ENCODE measurements at places on chromosomes 13 and 19.
A peak's percentile ranks its signal among the peaks of the same experiment; 100 is the strongest.

DNA sequence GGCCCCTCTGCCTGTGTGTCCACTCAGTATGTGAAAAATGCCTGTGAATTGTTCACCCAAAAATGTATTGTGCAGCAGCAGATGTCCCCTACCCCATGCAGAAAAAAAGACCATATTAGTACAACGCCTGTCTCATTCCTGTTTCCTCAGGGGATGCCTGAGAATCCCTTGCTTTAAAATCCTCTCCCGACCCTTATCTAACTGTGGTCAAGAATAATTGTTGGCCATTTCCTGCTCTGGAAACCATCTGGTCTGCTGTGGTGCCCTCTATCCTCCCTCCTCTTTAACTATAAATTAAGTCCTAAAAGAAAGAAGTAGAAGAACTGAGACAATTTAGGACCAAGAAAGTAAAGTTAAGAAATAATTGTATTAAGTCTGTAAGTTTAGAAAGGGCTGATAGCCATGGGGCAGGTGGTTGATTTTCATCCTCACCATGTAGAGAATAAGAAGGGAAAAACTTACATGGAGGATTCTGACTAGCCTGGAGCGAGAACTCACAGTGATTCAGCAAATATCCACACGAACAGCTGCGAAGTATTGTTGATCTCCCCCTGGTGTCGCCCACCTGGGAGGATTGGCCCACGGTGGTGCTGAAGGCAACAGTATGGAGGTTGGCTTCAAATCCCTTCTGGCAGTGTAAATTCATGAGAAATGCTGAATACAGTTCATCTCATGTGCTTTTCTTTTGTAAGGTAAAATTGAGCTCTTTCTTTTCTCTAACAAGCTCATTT lies 85.6 kb downstream of the COL4A2 start:
- DNase-seq = no peak

- no peak for DNase-seq
Observed at GRCh38 chr19:6712692-6713670, 7.5 kb downstream of the C3 start.

- no peak for DNase-seq
Observed at GRCh38 chr19:7101498-7102253, 32.2 kb downstream of the ZNF557 start.

- DNase-seq = no peak
Observed at GRCh38 chr19:45156011-45156630, 4.7 kb downstream of the NKPD1 start.

DNA sequence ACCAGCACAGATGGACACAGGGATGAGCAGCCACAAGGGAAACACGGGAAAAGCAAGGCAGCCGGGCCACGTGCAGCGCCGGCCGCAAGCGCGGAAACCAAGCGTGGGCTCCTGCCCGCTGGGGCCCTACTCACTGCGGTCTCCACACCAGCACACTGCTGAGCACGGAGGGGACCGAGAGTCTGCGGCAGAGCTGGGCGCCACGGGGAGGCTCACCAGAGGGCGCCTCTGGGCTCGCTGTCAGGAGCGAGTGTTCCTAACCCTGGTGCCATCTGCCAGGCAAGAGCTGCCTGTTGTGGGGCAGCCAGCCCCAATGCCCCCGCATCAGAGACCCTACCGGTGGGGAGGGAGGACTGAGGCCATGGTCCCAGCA lies 26.5 kb downstream of the MPND start:
- DNase-seq = peak; percentile 51

DNA sequence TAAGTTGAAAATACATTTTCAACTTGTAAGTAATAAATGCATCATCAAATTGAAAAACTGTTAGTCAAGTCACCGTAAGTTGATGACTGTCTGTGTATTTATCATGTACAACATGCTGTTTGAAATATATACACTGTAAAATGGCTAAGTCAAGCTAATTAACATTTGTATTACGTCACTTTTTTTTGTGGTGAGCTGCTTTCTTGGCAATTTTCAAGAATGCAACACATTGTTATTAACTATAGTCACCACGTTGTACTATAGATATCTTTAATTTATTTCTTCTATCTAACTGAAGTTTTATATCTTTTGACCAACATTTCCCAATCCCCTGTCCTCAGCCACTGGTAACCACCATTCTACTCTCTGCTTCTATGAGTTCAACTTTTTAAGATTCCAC lies 57.0 kb downstream of the RBM26 start:
- no peak for DNase-seq

DNA sequence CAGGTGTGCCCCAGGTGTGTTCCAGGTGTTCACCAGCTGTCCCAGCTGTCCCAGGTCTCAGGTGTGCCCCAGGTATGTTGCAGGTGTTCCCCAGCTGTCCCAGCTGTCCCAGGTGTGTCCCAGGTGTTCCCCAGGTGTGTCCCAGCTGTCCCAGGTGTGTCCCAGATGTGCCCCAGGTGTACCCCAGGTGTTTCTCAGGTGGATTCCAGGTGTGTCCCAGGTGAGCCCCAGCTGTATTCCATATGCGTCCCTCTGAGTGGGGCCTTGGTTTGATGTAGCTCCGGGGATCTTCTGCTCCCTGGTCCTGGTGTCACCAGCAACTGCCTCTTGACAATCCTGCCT lies 719 bp upstream of the GRK1 start:
- no peak for DNase-seq

DNA sequence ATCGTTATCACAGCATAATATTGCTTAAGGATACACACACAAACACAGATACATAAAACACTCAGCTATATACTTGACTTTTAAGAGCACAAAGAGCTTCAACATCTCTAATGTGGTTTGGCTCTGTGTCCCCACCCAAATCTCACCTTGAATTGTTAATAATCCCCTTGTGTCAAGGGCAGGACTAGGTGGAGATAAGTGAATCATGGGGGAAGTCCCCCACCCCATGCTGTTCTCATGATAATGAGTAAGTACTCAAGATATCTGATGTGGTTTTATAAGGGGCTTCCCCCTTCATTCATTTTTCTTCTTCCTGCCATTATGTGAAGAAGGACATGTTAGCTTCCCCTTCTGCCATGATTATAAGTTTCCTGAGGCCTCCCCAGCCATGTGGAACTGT lies 481.4 kb downstream of the PCDH9 start:
- no peak for DNase-seq

GRCh38 chr13:105074755-105075154 lies 1460.7 kb downstream of the EFNB2 start:
- no peak for DNase-seq

GRCh38 chr13:101751488-101751887 lies 299.0 kb downstream of the ITGBL1 start:
- no peak for DNase-seq

DNA sequence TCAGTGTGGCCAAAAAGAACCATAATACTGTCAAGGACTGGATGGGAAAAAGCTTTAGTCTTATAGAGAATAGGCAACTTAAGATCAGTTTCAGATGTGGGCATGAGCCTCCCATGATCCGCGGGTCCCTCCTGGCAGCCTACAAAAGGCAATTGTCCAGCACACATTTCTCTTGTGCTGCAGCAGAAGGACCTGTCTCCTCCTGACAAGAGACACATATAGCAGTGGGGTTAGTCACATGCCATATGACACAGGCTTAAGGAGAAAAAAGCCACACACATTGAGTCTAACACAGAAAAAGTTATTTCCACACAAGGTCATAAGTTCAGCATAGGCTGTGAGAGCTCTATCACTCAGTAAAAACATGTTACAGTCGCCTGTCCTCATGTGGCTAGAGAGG lies 1378.7 kb upstream of the PRR20A start:
- no peak for DNase-seq

DNA sequence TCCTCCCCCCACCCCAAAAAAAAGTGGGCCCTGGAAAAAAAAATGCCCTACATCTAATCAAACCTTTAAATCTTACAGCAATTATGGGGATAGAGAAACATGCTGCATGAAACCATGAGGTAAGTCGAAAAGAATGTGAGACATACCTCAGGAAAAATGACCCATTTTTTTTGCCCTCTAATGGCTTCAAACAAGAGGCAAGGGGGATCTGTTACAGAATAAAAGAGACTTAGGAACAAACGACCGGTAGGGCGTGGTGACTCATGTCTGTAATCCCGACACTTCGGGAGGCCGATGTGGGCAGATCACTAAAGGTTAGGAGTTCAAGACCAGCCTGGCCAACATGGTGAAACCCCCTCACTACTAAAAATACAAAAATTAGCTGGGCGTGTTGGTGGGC lies 8.4 kb downstream of the RGL3 start:
- no peak for DNase-seq

DNA sequence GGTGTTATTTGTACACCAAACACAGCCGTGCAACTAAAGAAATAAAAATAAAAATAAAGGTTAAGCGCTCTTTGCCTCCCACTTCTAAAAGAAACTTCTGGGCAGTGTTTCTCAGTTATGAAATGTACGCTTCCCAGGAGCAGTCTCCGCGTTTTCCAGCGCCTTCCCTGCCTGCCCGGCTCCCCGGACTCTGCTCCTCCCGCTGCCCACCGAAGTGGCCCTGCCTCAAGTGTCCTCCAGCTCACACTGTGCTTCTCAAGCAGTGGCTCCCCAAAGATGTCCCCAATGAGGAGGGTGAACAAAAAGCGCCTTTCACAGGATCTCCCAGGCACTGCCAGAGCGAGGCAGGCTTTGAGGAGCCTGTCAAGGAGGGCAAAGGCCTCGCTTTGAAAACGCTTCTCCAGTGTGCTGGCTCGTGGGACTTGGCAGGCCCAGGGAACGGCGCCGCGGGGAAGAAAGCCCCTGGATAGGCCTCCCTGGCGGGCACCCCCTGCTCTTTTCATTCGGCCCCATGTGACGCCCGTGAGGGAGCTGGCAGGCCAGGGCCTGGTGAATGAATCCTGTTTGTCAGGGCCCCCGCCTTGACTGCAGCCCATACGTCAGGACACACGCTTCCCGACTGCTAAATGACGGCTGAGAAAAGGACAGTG lies 187.1 kb downstream of the FOXO1 start:
- DNase-seq = no peak

DNA sequence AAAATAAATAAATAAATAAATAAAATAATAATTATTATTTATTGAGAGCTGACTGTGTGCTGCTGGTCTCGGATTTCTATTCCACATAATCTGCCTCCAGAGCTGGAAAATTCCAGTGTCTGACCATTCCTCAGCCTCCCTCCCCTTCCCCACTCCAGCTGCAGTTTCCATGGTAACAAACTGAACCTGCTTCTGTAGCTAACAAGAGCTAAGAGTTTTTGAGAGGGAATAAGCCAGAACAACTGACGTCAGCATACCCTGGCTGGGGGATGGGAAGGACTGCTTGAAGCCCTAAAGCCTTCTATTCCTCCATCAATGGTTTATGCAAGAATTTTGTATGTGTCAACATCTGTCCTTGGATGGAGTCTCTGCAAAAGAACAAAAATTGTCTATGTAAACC lies 26.0 kb upstream of the PEG3 start:
- no peak for DNase-seq

- no peak for DNase-seq
Observed at GRCh38 chr19:29966588-29967249, 24.7 kb downstream of the URI1 start.

DNA sequence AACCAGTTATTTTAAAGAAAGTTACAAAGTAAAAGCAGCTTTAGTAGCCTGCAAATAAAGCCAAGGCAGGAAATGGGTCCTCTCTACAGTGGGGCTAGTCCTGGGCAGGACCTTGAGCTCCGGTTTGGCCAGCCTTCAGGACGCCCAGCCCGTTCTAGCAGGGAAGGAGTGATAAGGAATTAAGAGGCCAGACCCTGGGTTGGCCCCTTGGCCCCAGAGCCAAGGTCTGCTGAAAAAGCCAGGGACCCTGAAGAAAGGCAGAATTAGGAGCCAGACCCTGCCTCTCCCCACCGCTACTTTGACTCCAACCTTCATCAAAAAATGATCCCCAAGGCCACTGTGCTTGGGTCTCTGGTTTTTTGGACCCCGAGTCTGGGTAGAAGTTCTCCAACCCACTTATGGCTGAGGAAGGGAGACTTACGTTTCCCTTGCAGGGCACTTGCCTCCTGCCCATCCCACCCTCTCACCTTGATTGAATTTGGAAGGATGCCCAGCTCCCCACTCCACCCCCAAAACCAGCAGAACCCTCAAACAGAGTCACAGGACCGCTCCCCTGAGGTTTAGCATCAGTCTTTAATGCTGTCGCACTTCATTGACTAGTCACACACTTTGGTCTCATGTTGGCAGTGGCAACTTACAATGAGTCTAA lies 3.9 kb downstream of the DNAJB1 start:
- no peak for DNase-seq

DNA sequence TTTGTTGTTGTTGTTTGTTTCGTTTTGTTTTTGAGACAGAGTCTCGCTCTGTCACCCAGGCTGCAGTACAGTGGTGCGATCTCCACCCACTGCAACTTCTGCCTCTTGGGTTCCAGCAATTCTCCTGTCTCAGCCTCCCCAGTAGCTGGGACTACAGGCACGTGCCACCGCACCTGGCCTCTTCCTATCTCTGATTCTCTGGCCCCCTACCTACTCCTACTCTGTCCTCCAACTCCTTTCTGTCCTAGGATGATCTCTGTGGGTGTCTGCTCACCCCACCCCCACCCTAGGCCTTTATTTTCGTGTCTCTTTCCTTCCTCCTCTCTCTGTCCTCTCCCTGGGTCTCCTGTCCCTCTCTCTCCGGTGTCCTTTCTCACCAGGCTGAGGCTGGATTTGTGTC lies 1.2 kb downstream of the PIH1D1 start:
- DNase-seq = no peak

DNA sequence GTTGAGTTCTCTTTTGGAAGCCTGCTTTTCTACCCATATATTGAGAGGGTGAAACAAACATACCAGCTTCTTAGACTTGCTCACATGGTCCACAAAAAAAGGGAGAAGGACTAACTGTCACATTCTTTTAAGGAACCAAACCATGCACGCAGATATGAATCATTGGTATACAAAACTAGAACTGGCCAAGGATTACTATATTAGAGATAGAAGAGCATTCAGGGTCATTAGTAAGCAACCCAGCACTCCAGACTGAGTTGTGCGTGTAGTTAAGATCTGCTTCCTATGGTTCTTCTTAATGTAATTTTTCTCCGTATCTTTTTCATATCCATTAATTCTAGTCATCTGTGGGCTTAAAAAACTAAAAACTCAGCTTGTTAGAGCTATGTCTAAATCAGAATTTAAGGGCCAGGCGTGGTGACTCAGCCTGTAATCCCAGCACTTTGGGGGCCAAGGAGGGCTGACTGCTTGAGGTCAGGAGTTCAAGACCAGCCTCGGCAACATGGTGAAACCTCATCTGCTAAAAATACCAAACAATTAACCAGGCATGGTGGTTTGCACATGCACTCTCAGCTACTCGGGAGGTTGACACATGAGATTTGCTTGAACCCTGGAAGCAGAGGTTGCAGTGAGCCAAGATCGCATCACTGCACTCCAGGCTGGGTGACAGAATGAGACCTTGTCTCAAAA lies 19.6 kb downstream of the ALG5 start:
- no peak for DNase-seq

DNA sequence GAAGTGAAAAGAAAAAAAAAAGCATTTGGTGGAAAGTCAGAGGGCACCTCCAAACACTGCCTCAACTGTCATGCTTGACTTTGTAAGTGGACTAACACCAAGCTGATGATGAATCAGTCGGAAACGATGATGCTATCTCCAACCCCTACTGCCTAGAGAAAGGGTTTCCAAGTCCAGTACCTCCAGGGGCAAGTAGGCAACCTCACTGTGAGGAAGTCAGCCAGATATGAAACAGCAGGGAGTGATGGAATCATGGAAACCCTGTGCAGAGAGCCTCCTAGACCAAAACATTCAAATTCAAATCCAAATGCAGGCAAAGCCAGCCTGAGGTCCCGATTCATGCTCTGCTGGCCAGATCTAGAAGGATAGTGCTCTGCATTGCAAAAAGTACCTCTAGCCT lies 100.9 kb upstream of the SERP2 start:
- DNase-seq = no peak

GRCh38 chr19:12777217-12778016 lies 2.1 kb upstream of the HOOK2 start:
- DNase-seq = peak; percentile 75

GRCh38 chr13:63311587-63311986 lies 1895.9 kb upstream of the PCDH20 start:
- DNase-seq = no peak
